Lung microvascular endothelial cell (primary cell): ENCODE measurements at places on chromosomes 2 and 18.
A peak's percentile ranks its signal among the peaks of the same experiment; 100 is the strongest.

DNA sequence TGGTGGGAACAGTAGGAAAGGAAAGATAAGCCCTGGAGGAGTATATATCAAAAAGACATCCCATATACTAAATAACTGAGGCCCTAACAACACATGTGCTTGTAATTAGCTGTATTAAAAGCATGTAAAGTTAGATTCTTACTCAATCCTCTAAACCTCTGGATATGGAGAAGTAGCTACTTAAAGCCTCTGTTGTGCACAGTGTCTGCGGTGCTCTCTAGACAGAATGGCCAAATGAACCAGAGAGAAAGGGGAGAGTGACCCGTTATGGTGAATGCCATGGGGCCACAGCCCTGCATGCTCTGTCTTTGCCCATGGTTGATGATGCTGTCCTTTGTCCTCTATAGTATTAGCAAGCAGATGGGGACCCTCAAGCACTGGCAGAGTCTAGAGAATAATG is 104.4 kb upstream of the SLC8A1 start:
- no peak for DNase-seq

GRCh38 chr2:38125842-38126241 is 49.9 kb upstream of the CYP1B1 start:
- no peak for DNase-seq

DNA sequence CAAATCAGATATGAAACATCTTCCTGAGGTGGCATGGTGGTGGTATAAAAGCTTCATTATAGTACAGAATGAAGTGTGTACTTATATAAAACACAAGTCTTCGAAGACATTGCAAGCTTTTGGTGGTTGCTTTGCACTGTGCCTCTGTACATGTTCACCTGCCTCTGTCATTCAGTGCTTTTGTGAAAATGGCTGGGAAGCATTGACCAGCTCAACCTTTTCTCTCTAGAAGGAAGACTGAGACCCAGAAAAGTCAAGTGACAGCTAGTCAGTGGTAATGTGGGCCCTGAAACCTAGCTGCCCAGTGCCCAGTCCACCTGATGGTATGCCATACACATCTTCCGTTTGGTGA is 12.1 kb downstream of the ITGA6 start:
- DNase-seq: no peak

DNA sequence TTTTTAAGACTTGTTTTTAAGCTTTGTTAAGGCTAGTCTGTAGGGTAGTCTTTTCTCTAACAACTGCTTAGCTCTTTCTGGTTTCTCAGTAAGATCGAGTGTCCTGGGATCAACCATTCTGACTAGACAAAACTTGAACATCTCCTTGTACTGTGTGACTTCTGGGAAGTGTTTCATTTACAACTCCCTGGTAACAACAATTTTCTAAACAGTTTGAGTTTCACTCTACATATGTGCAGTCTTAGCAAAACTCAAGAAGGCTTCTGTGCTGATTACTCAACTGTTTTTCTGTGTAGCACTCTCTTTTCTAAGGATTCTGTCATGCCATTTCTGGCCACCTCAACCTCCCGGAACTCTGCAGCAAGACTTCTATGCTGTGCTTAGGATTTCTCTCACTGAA is 204.5 kb downstream of the KIAA1328 start:
- DNase-seq: no peak

GRCh38 chr2:209125291-209125690 is 298.6 kb upstream of the MAP2 start:
- no peak for DNase-seq

DNA sequence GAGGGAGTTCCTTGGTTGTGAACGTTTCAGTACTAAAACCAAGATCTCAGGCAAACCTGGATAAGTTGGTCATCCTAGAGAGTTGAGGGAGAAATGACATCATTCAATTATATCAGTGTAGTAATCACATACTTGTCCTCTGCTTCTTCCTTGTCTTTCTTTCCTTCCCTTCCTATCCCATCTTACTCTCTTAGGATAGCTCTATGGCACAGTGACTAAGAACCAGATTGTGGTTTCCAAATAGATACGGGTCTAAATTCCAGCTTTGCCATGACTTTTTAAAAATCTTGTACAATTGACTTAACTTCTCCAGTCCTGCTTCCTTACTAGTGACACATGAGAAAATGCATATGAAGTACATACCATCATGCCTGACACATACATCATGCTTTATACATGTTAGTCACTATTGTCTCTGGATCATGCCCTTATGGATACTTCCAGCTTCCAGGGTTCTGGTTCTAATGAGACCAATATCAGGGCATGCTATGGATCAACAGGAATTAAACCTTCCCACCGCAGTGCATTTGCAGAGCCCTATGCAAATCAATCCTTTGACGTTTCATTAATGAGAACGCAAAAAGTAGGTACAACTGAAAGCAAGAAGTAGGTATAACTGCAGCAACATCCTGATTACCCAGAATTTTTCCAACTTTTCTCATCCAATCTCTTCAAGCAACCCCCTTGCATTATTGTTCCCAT is 168.0 kb upstream of the KLF7 start:
- DNase-seq: no peak

DNA sequence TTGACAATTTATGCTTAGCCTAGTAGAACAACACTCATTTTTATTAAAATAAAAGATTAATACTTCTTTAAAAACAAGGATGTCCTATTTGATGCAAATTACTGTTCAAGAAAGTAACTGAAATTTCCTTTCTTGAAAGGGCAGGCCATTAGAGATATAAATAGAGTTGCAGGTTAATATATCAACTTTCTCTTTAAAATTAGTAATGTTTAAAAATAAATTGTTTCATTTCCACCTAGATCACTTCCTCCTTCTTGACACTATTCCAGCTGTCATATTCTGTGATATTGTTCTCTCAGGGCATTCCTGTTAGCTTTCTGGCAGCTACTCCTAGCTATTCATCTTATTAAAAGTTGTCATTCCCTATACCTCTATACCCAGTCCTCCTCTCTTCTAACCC is 357.9 kb upstream of the NRP2 start:
- peak; percentile 9 for DNase-seq

DNA sequence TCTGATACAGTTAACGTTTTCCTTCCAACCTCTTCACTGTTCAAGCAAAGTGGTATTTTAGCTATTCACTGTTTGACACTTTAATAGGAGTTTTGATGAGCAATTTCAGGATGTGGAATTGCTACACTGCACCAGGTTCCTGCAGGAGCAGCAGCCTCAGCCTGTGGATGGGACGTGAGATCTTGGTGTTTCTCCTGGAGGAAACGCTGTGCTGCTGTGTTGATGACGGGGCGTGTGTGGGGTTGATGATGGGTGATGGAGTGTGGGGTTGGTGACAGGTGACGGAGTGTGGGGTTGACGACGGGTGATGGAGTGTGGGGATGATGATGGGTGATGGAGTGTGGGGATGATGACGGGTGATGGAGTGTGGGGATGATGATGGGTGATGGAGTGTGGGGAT is 98.9 kb downstream of the RTP5 start:
- no peak for DNase-seq

GRCh38 chr2:201201371-201201770 is 18.4 kb downstream of the CASP10 start:
- DNase-seq: no peak
